ENCODE measurements at places on chromosomes 1 and 21.

DNA sequence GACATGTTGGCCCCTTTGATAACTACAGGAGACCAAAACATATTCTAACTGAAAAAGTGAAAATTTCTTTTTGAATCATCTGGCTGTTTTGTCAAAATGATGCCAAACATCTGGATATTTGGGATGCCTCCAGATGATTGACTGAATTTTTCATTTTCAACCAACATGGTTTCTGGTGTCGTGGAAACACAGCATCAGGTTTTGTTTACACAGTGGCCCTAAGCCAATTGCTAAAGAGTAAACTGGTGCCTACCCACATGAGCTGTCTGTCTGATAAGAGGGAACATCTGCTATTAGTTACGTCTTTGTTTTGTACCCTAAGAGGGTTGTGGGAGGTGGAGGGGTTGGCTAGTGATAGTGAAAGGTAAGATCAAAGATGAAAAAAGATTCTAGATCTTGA is 204.8 kb downstream of the KCNK2 start:
- DNase-seq: no peak

GRCh38 chr1:78833491-78833890 is 173.0 kb downstream of the ADGRL4 start:
- DNase-seq: no peak

DNA sequence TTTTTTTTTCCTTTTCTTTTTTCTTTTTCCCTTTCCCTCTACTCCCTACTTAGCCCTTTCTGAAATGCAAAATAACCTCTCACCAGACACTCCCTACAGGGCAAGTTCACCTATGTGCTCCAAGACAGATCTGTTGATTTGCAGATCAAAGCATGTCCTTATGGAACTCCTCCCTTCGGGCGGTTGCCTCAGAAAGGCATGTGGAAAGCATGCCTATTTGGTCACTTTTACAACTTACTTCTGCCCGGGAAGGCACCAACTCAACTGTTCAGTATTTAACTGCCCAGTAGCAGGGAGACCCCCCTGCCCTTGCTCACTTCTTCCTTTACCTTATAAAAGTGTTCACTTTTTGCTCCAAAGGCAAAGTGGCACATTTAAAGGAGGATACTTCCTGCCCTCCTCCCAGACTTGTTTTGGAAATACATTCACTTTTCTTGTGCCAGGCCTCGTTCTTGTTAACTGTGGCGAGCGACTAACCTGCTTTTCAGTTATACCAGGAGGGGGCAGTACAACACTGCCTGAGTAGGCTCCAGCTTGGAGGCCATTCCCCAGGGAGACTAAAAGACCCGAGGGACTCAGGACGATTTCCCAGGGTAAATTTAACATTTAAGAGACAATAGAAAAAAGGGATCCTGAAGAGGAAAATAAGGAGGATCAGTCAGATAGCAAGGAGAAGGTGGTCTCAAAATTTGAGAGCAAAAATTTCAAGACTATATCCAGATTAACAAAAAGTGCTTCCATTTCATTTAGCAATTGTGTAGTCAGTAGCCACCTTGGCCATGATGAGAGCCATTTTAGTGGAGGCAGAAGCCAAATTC is 12.3 kb upstream of the SLAMF7 start:
- peak; percentile 73 for DNase-seq

DNA sequence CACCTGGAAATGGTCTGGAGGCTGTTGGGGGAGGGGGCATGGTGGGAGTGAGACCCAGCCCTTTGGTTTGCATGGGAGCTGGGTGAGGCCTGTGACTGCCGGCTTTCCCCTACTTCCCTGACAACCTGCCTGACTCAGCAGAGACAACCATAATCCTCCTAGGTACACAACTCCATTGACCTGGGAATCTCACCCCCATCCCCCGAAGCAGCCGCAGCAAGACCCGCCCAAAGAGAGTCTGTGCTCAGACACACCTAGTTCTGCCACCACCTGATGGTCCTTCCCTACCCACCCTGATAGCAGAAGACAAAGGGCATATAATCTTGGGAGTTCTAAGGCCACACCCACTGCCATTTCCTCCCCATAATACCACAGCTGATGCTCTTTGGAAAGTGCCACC is 168.6 kb downstream of the GIPC2 start:
- DNase-seq: no peak

DNA sequence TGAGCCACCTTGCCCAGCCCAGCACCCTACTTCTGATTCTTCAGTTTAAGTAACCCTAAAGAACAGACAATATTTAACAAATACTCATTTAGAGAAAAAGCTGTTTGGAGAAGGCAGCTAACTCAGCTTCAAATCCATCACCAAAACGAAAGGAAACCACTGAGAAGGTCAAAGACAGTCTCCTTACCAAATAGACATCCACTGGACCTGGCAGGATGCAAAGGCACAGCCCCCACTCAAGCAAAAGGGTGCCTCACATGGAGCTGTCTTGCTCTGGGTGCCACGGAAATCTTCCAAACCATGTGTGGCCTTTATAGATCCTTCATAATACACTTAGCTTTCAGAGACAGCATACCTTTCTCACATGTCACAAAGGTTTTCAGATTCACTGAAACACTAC is 165.5 kb downstream of the RERE start:
- DNase-seq: no peak

DNA sequence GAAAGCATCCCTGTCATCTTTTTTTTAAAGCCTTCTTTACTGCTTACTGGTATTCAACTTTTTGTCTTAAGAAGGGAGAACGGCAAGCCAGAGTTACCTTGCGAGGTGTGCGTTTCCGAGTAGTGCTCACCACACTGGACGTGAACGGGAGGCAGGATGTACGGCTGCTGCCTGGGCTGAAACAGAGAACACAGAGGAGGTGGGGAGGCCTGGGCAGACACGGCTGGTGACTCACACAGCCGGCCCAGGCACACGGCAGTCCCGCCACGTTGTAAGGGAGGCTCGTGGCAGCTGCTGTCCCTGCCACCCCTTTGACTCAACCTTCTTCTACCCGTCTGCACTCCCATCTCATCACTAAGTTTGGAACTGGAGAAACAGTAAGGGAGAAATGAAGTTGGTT is 105.8 kb downstream of the SMYD2 start:
- no peak for DNase-seq

GRCh38 chr1:35560256-35561225 is 2.9 kb downstream of the NCDN start:
- no peak for DNase-seq

GRCh38 chr21:33229099-33229783 is 497 bp upstream of the IFNAR2 start:
- DNase-seq: no peak

GRCh38 chr1:39959651-39960333 is 4.8 kb downstream of the MFSD2A start:
- DNase-seq: no peak

DNA sequence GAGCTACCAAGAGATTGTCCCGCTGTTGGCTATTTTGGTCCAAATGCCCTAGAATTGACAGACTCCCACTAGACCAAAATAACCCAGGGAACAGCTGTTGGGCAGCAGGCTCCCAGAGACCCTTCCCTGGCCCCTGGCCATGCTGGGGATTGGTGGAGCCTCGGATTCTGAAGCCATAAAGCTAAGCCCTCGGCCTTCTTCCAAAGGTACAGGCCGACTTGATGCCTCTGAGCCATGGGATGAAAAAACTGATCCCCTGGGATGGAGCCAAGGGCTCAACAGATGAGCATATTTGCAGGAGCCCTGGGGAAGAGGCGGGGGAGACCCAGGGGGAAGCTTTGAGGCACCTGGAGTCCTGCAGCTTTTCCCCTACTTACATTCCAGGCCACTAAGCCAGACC is 1.0 kb upstream of the LRRC38 start:
- DNase-seq: no peak

DNA sequence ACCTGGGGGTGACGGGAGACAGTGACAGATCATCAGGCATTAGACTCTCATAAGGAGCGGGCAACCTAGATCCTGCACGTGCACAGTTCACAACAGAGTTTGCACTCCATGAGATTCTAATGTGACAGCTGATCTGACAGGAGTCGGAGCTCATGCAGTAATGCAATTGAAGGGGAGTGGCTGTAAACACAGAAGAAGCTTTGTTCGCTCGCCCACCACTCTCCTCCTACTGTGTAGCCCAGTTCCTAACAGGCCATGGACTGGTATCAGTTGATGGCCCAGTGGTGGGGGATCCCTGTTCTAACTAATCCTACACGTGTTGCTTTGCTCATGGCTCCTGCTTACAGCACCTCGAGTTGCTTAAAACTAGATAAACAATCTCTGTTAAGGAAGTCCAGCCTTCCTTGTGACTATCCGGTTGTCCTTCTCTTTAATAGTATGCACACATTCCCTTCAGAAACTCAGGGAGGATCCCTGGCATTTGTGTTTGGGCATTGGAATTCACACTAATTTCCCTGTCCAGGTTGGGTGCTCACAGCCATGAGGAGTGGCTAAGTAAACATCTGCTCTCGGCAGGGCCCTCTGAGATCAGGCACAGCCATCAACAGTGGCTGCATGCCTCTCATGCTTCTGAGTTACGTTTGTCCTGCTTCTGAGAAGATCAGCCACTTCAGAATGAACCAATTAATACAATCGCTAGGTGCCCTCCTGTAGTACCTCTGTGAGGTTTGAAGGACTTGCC is 21.1 kb upstream of the F3 start:
- DNase-seq: no peak

GRCh38 chr1:109808703-109809102 is 45.0 kb upstream of the EPS8L3 start:
- DNase-seq: no peak

DNA sequence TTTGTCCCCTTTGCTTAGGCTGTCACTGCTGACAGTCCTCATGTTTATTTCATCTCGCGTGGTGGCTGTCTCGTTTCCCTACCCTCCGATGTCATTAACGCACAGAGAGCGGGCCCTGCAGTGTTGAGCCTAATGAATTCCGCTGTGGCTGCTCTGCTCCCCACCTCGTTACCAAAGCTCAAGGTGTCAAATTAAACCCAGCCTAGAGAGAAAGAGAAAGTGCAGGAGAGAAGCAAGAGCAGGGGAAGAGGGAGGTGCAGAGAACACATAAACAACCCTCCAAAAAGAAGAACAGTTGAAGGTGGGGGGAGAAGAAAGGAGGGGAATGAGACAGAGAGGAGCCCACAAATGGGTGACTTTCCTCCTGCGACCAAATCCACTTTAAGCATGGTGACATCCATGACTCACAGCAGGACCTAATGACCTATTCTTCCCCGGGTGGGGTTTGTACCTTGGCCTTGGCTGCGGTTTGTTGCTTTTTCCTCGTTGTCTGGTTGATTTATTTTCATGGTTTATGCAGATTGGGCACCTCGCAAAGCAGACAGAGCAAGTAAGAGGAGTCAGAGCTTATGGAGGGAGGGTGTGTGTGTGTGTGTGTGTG is 92.5 kb downstream of the PBX1 start:
- no peak for DNase-seq

- no peak for DNase-seq
Observed at GRCh38 chr1:42801832-42802473, 15.0 kb upstream of the ERMAP start.

- DNase-seq: no peak
Observed at GRCh38 chr1:59482986-59483385, 186.1 kb downstream of the FGGY start.

DNA sequence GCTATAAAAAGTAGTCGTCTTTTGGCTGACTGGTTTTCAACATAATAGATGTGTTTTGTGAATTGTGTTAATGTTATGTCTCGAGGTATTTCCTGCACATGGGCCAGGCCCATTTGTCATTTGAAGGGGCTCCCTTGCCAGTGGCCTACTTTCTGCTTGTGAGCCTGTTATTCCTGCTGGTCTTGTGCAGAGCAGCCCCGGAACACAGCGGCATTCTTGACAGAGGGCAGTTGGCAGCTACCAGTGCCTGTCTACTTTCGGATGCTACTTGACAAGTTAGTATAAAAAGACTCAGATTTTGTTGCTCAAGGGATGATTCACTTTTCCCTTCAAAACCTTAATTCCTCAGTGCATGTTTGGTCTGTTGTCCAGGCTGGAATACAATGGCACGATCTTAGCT is 28.5 kb downstream of the PGM1 start:
- DNase-seq: no peak

DNA sequence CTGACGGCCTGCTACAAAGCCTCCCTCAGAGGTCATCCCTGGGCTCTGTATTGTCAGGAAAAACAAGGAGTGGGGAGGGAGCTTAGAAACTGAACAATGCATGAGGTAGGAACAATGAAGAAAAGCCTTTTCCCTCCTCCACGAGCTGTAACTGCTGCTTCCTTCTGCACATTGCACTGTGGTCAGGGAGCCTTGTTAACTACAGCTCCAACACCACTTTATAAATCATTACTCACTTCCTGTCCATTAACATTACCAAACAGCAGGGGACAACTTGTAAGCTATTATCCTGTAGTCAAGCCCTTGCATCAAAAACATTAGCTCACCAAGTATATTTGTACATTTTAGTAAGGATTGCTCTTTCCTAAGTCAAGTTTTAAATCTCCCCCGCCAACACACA is 336.0 kb upstream of the NR5A2 start:
- no peak for DNase-seq

- DNase-seq: no peak
Observed at GRCh38 chr1:204278251-204278650, 64.5 kb upstream of the GOLT1A start.

- no peak for DNase-seq
Observed at GRCh38 chr1:50796272-50796671, 163.8 kb downstream of the FAF1 start.

GRCh38 chr1:6984986-6985385 is 199.7 kb downstream of the CAMTA1 start:
- DNase-seq: no peak

DNA sequence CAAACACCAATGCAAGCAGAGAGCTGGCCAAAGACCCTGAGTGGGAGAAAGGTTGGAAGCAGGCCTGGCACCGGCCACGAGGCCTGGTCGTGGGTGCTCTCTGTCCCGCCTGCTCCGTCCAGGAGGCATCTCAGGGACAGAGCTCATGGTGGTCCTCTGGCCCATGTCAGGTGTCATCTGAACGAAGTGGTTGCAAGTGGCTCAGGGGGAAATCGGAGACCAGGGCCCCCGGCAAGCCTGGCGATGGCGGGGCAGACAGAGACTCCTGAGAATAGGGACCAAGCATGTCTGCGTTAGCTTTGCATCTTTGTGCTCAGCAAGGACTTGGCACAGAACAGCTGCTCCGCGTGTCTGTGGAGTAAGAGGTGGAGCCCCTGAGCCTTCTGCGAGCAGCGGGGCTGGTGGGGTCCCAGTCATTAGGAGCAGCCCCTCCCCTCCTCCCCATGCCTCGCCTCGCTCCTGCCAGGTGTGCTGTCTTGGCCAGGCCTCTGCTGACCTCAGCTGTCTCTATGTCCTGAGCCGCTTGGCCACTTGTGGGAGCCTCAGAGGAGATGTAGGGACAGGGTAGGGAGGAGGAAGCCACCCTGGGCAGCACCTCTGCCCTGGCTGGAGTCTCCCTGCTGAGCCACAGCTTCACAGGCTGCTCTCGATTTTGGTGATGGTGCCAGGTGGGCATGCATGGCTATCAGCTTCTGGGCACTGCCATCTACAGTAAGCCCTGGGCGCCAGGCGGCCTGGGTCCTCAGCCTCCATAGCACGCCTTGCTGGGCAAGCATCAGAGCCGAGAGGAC is 362.9 kb upstream of the VAMP3 start:
- DNase-seq: no peak

DNA sequence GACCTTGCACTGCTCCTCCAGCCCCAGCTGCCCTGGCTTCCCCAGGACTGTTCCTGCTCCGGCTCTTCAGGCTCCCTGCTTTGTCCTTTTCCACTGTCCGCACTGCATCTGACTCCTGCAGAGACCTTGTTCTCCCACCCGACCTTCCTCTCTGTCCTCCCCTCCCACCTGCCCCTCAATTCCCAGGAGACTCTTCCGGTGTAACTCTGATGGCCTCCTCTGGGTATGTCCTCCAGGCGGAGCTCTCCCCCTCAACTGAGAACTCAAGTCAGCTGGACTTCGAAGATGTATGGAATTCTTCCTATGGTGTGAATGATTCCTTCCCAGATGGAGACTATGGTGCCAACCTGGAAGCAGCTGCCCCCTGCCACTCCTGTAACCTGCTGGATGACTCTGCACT is 550 bp downstream of the ACKR1 start:
- no peak for DNase-seq
